ENCODE measurements at places on chromosomes 6 and 20.

DNA sequence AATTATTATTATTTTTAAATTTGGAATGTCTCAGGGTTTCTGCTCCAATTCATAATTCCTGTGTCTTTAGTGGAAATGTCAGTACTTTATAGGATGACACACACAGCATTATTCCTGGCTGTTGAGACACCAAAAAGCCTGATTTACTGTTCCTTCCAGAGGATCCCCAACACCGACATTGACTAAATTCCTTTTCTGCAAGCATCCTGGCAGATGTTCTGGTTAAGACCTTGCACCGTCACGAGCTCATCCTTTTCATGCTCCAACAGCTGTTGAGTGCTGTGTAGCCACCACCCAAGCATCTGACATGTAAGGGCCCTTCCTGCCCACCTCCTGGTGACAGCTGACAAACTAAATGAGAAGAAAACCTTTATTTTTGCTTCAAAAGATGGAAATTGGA lies 284.3 kb upstream of the SULF2 start:
- no peak for DNase-seq

GRCh38 chr6:113672491-113673149 lies 184.5 kb upstream of the MARCKS start:
- DNase-seq, result no peak

GRCh38 chr6:26272171-26272637 lies 92.8 kb upstream of the BTN3A2 start:
- peak; percentile 10 for DNase-seq

GRCh38 chr6:89853068-89853467 lies 23.4 kb downstream of the CASP8AP2 start:
- no peak for DNase-seq

GRCh38 chr20:10332656-10333415 lies 101.2 kb downstream of the MKKS start:
- no peak for DNase-seq

GRCh38 chr20:62448038-62448437 lies 20.7 kb upstream of the RBBP8NL start:
- DNase-seq, result no peak

DNA sequence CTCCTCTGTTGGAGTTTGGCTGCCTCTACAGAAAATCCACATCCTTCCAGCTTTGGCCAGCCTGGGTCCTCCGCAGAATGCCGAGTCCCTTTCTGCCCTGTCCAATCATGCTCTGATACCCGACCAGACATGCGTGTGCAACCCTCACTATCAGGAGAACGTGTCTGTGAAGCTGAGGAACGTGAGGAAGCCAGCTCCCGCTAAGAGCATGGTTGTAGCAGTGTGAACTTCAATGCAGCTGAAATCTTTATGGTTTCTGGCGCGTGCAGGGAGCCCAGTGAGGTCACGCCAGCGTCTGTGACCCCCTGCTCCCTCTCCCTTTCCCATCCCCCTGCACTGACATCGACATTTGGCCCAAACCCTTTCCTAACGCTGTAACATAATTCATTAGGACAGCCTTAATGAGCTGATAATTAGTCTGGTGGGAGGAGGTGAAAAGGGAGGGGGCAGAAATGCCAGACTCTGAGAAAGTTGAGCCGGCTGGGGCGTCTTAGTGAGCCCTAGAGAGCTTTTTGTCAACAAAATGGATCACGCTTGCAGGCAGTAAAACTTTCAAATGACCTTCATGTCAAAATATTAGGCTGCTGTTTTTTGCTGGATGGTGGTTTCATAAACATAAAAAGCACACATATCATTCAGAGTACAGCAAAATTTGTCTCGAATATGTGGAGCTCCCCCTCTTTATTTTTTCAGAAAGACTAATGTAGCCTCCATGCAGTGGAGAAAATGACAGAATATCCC lies 423.3 kb downstream of the QKI start:
- DNase-seq, result no peak
